ENCODE measurements at places on chromosomes 12 and 14. TPM values are rescaled to one million over a fixed set of nuclear protein-coding genes. Genes with fewer than 3 reads are reported as not detected.
A peak's percentile ranks its signal among the peaks of the same experiment; 100 is the strongest.

Gene SRRM4
- total RNA-seq = under 0.01 TPM

GRCh38 chr12:83067981-83068380 lies 381.3 kb downstream of the TMTC2 start:
- DNase-seq = no peak

Gene ZNF140
- total RNA-seq = 27.7 TPM

Gene ALDH6A1
- total RNA-seq = 28.0 TPM

- no peak for DNase-seq
Observed at GRCh38 chr12:40742041-40742440, 49.8 kb downstream of the CNTN1 start.

Gene KCNJ8
- total RNA-seq = 2.1 TPM

Gene HOXC10
- 1.6 TPM for total RNA-seq

Gene PLEKHG3
- total RNA-seq = 119 TPM

DNA sequence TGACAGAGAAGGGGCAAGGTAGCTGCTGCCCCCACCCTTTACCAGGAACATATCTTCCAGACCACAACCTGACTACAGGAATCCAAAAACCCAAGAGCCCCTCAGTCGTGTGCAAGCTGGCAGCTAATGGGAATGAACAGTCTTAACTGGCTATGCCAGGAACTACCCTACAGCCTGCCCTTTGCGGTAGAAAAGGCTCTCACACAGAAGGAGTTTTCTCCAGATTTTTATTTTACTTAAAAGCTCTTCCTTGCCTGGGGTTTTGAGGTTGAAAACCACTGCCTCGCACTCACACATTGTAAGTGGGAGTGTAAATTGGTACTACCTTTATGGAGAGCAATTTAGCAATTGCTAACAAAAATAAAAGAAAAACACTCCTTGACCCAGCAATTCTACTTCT lies 28.3 kb downstream of the PITPNM2 start:
- no peak for DNase-seq

DNA sequence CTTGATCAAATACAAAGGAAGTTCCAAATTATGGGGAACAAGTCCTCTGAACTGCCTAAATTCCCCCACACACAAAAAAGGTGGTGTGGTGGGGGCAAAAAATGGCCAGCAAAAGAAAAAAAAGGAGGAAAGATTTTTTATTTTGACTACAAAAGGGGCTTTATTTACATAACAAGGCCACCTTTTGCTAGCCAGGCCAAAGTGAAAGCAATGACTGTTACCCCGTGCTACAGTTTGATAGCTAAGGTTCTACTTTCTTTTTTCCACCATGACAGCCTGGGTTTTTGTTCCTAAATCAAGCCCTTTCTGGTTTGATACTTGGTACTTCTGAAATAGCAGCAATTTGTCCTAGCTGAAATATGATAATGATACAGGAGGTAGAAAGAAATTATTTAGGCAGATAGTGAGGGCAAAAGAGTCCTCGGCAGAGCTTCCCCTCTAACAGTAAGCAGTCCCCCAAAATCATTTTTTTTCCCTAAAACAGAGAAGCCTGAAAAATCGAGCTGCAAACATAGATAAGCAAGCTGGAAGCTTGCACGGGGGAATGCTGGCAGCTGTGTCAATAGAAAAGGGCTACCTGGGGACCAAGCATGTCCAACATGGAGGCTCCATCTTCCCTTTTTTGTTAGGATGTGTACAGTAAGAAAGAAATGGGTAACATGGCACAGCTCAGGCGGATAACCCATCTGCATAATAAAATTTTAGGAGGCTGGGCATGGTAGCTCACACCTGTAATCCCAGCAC lies 8.9 kb upstream of the B4GALNT1 start:
- DNase-seq = no peak

DNA sequence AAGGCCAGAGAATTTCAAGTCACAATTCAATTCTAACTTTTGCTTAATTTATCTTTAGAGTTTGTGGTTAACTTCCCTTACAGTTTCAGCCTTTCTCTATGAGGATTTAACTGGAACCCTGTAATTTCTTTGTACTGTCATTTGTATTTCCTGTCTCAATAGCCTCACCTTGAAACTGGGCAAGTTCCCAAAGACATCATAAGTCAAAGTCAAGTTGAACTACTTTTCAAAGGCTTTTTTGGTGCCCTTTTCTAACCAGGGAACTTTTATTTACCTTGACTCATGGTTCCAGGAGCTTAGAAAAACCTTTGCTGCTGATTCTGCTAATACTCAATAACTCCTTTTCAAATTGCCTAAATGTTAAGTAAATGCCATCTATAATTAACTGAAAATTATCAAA lies 200.8 kb upstream of the KRR1 start:
- DNase-seq = peak; percentile 89

DNA sequence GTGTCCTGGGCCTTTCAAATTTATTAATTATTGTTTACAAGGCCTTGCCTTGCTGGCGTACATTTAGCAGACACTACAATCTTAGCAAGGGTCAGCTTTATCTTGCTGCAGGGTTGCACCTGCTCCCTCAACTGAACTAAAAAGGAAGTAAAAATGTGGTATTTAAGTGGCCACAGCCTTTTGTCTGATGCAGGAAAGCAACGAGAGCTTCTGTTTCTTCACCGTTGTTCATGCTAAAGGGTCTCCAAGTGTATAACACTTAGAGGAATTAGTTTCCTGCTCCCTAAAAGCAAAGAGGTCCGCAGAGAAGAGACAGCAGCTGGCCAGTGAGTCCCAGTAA lies 62.8 kb upstream of the EGLN3 start:
- no peak for DNase-seq

GRCh38 chr12:121253638-121254335 lies 42.7 kb downstream of the CAMKK2 start:
- DNase-seq = no peak

DNA sequence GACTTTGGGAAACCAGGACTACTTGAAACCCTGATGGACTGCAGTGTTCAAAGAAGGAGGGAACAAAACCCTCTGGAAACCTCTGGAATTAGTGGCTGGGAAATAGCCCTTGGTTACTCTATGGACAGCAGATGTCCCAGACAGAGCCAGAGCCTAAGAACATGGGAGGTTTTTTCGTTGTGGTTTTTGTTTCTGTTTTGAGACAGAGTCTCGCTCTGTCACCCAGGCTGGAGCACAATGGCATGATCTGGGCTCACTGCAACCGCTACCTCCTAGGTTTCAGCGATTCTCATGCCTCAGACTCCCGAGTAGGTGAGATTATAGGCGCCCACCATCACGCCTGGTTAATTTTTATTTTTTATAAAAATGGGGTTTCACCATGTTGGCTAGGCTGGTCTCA lies 1378.7 kb downstream of the AACS start:
- no peak for DNase-seq

Gene NXPH4
- total RNA-seq = 0.40 TPM
